GM13976 (cell line): ENCODE measurements at places on chromosomes 4 and X.

GRCh38 chrX:8484360-8484949 is 19.8 kb downstream of the VCX3B start:
- no peak for DNase-seq

DNA sequence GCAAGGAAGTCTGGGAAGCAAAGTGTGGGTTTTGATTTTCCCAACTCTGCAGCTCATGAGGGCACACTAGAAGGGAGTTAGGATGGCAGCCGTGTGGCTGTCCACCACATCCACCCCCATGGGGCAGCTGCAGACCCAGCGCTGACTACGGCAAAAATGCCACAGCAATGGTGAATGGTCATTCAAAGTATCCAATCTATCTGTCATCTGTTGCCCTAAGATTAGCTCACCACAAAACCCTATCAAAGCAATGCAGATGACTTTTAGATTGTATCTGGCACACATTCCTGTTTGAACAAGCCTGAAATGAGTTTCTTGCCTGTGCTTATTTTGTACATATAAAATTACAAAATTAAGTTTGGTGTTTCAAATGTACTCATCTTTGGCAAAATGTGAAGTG is 29.7 kb upstream of the HPSE start:
- DNase-seq = no peak

GRCh38 chr4:10462876-10463275 is 5.7 kb upstream of the ZNF518B start:
- no peak for DNase-seq

GRCh38 chr4:10121568-10122208 is 5.1 kb upstream of the WDR1 start:
- no peak for DNase-seq

- no peak for DNase-seq
Observed at GRCh38 chrX:39821709-39822095, 276.1 kb downstream of the BCOR start.
